Activated naive CD8-positive, alpha-beta T cell treated with anti-CD3 and anti-CD28 coated beads for 36 hours (primary cell): ENCODE measurements at places on chromosomes 7 and 10.

GRCh38 chr10:88198023-88198422 lies 334.6 kb downstream of the PTEN start:
- peaks cover 25% of the 10 kb centered on the region for H3K4me1 ChIP-seq
- H3K27me3 ChIP-seq: peaks cover 4% of the 10 kb centered on the region
- H3K36me3 ChIP-seq: no peaks in the 10 kb centered on the region
- H3K4me3 ChIP-seq: no peak overlapping the region
- no peak for DNase-seq
- no peak overlapping the region for H3K27ac ChIP-seq

GRCh38 chr7:105530546-105530945 lies 1.5 kb upstream of the RINT1 start:
- H3K27me3 ChIP-seq: no peaks in the 10 kb centered on the region
- no peak overlapping the region for H3K27ac ChIP-seq
- H3K4me3 ChIP-seq: peak overlapping the region; percentile 36
- H3K4me1 ChIP-seq: peaks cover 17% of the 10 kb centered on the region
- no peak for DNase-seq

DNA sequence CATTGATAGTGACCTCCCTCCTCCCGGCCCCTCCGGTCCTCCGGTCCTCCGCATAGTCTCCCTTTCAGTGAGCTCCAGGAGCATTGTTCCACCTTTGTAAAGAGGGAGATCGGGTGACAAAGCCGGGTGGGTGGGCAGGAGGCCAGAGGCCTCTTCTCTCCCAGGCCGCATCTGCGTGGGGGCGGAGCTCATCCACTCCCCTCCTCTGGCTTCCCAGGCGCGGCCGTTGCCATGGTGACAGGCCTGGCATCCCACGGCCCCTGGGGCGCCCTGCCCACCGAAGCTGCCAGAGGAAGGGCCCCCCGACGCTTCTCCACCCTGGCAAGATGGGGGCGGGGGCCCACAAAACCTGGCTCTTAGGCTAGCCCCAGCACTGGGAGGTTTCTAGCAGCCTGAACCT lies 4.4 kb upstream of the FZD9 start:
- peaks cover 9% of the 10 kb centered on the region for H3K27me3 ChIP-seq
- H3K27ac ChIP-seq: no peak overlapping the region
- no peak for DNase-seq
- H3K4me3 ChIP-seq: no peak overlapping the region

DNA sequence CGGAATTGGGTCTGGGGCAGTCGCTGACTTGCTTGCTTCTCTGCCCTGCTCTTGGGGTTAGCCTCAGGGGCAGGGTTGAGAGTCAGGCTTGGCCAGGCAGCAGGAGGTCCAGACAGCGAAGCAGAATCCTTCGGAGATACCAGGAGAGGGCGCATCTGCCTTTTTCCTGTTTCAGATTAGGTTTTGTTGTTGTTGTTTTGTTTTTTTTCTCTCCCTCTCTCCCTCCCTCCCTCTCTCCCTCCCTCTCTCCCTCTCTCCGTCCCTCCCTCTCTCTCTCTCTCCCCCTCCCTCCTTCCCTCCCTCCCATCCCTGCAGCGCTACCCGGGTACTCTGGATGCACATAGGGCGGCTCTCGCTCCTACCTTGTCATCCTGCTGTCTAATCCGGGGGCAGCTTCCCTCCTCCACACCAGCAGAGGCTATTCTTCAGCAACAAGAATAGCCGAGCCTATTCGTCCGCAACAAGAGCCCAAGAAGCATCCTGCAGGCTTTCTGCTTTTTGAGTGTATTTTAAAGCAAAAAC lies 758 bp upstream of the OPTN start:
- H3K27me3 ChIP-seq: no peaks in the 10 kb centered on the region
- peaks cover 6% of the 10 kb centered on the region for H3K36me3 ChIP-seq
- H3K4me3 ChIP-seq: peak overlapping the region; percentile 85
- peak overlapping the region; percentile 75 for H3K27ac ChIP-seq
- peaks cover 22% of the 10 kb centered on the region for H3K4me1 ChIP-seq

- peaks cover 72% of the 10 kb centered on the region for H3K27me3 ChIP-seq
- H3K36me3 ChIP-seq: peaks cover 2% of the 10 kb centered on the region
- H3K4me1 ChIP-seq: peaks cover 4% of the 10 kb centered on the region
- no peak for DNase-seq
- no peak overlapping the region for H3K27ac ChIP-seq
These were observed 603 bp downstream of the ADRA2A start for GRCh38 chr10:111077479-111077784.
